Epithelial cell of proximal tubule (primary cell): ENCODE measurements at places on chromosomes 6 and 20. TPM values are rescaled to one million over a fixed set of nuclear protein-coding genes. Genes with fewer than 3 reads are reported as not detected.

DNA sequence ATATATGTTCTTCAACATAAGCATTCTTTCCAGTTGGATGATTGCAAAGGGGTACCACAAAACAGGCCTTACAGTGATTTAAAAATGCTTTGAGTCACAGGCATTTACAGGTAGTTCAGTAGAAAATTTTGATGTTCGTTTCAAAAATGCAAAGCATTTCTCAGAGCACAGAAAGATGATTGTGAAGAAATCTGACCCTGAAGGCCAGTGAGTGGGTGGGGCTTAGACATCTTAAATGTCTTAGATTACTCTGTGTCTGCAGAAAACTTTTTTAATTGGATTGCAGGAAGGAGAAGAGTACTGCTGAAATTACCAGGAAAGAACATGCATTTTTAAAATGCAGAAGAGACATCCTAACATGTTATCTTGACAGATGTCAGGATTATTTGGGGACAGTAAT is 268.3 kb downstream of the CDKAL1 start:
- no peak for DNase-seq

DNA sequence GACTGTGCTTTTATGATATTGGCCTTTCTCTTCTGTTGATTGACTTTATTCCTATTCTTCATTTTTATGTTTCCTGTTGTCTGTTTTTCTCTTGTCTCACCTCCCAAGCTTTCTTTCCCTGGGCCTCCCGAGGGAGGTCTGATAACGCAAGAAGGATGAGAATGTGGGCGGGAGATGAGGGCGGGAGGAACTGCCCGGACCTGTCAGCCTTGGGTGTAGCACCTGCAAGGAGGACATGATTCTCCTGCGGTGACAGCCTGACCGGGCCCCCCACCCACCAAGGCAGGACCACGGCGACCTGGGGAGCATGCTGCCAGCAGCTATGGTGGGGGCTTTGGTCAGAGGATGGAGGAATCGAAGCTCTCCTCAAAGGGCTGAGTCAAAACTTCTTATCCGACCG is 86.9 kb downstream of the PLEKHG1 start:
- DNase-seq: no peak

- DNase-seq: no peak
Observed at GRCh38 chr6:21135484-21136013, 458.0 kb upstream of the SOX4 start.

- DNase-seq: no peak
Observed at GRCh38 chr20:63635431-63636141, 8.7 kb upstream of the GMEB2 start.

DNA sequence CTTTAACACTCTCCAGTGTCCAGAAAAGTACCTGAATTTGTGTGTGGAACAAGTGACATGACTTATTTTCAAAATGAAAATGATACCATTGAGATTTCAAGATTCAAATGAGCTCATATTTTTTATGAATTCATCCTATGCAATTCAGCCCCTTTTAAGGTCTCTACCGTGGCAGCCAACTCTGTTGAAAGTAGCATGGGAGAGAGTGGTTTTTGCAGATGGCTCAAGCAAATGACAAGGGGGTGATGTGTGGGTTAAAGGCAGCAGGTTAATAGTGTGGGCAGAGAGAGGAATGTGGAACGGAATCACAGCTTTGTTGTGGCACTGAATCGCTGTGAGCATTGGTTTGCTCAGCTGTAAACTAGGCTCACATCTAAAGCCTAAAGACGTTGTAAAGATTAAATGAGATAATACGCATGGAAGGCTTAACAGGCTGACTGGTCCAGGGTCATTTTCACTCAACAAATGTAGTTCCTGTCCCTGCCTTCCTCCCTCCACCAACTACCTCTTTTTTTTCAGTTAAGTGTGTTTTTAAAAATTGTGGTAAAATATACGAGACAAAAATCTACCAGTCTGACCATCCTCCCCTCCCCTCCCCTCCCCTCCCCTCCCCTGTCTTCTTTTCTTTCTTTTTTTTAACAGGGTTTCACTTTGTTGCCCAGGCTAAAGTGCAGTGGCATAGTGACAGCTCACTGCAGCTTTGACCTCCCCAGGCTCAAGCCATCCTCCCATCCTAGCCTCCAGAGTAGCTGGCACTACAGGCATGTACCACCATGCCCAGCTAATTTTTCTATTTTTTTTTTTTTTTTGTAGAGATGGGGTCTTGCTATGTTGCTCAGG is 114.7 kb upstream of the ZNF217 start:
- DNase-seq: no peak

DNA sequence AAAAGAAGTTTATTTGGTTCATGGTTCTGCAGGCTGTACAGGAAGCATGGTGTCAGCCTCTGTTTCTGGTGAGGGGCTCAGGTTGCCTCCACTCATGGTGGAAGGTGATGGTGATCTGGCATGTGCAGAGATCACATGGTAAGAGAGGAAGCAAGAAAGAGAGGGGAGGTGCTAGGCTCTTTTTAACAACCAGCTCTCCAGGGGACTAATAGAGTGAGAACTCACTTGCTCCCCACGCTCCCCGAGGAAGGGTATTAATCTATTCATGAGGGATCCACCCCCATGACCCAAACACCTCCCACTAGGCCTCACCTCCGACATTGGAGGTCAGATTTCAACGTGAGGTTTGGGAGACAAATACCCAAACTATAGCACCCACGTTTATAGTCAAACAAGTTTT is 4.0 kb upstream of the GJB7 start:
- DNase-seq: no peak

- DNase-seq: no peak
Observed at GRCh38 chr6:43679057-43679456, 8.5 kb downstream of the MRPS18A start.

DNA sequence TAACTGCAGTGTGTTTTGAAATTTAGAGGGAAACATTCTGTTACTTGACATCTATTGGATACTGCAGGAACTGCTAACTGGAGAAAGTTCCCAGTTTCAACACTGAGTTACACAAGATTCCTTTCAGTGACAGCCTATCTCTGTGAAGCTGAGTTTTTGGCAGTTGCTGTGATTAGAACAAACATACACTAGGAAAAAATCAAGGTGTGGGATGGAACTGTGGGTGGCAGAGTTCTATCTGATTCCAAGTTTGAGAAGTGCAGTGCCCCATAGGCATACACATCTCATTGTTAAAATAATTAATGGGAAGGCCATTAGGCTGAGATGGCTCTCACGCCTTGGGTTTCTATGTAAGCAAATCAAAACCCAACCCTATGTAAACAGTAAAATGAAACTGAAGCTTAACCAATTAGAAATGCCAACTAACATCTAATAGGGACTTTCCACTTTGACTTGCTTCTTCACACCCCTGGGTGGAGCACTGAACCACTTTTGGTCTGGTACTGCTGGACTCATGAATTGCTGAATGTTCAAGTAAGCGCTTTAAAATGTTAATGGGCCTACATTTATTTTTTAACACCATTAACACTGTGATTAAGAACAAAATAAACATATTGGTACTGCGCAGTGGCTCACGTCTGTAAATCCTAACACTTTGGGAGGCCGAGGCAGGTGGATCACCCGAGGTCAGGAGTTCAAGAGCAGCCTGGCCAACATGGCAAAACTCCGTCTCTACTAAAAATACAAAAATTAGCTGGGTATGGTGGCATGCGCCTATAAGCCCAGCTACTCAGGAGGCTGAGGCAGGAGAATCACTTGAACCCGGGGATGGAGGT is 55.2 kb upstream of the TBC1D7 start:
- DNase-seq: no peak

GRCh38 chr6:131744432-131745287 is 33.8 kb upstream of the CTAGE9 start:
- no peak for DNase-seq

- no peak for DNase-seq
Observed at GRCh38 chr6:150349546-150349945, 19.3 kb upstream of the IYD start.

- no peak for DNase-seq
Observed at GRCh38 chr6:74814440-74814839, 391.4 kb downstream of the COL12A1 start.

GRCh38 chr20:1876975-1877608 is 18.1 kb upstream of the SIRPA start:
- DNase-seq: no peak

- DNase-seq: no peak
Observed at GRCh38 chr6:11922901-11923300, 89.2 kb upstream of the HIVEP1 start.

- DNase-seq: peak; percentile 79
Observed at GRCh38 chr20:13029687-13030375, 21.1 kb downstream of the SPTLC3 start.

DNA sequence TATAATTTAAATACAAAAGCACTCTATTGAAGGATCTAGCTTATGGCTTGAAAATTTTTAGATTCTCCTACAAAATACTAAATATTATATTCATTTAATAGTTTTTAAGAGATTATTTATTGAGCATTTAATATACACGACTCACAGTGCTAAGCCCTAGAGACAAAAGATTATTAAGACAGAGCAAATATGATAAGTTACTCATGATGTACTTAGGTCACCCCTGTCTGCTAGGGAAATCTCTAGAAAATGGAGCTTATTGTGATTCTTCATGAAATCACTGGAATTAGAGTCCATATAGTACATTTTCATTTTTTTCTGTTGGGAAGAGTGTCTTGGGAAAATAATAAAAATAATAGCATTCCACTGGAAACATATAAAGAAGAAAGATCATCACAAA is 37.8 kb downstream of the BEND6 start:
- DNase-seq: no peak

DNA sequence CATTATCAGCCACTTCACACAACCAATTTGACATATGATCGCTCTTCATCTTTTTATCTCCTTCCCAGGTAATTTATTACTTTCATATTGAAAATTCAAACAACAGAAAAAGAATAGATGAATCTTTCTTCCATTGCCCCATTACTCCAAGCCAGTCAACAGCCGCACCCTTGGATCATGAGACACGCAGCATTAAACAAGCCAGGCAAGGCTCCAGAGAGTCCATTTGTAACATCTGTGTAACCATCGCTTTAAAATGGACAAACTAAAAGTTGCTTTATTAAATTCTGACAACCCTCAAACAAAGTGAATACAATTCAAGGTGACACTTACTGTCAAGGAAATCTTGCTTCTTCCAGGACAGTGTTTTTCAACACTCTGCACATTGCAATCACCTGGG is 200.3 kb downstream of the EPM2A start:
- no peak for DNase-seq

- no peak for DNase-seq
Observed at GRCh38 chr6:75579951-75580350, 21.7 kb upstream of the SENP6 start.

- no peak for DNase-seq
Observed at GRCh38 chr6:165484178-165484889, 174.9 kb upstream of the C6orf118 start.

DNA sequence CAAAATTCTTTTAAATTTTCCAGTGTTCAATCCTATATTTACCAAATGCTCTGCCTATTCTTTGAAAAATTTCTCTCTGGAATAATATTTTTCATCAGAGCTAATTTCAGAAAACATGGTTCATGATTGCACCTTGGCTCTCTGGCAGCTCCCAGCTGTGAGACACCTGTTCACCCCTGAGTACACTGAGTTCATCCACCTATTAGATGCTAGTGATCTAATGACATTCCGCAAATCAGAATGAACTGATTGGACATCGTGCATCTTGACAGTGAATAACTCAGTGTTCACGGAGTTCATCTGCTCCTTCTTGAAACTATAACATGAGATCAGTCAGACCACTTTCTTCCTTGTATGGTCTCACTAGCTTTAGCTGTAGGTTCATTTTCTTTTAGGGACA is 3.9 kb upstream of the SHPRH start:
- no peak for DNase-seq

DNA sequence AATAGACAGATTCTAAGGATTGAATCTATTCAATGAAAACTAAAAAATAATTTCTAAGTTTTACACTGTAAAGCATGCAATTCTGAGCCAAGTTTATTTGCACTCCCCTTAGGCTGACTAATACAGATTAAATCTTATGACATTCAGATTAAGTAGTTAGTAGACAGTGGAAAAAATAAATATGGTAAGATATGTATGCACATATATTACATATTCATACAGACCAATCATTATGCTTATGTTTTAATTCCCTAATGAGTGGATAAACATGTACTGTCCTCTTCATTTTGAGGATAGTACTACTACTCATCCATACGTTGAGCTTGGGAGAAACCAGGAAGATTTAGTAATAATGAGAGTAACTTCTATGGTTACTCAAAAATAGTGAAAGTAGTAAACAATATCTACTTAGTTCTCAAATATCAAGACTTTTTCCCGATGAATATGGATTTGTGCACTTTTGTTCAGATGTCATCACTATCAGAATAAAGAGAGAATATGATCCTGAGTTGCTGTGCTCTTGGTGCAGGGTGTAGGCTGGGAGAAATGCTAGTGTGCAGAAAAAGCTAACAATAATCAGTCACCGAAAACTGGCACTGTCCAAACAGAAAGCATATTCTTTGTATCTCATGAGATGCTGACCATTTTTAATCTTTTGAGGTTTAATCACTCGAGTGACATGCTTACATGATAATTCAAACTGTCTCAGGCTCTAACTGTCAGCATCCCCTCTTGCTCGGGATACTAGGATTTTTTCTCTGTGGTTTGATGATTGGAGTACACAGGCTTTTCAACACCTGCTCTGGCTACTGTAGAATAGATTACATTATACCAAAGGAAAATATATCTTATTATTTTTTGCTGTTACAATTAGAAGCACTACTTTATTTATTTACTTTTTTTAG is 111.6 kb downstream of the EPHA7 start:
- DNase-seq: no peak

DNA sequence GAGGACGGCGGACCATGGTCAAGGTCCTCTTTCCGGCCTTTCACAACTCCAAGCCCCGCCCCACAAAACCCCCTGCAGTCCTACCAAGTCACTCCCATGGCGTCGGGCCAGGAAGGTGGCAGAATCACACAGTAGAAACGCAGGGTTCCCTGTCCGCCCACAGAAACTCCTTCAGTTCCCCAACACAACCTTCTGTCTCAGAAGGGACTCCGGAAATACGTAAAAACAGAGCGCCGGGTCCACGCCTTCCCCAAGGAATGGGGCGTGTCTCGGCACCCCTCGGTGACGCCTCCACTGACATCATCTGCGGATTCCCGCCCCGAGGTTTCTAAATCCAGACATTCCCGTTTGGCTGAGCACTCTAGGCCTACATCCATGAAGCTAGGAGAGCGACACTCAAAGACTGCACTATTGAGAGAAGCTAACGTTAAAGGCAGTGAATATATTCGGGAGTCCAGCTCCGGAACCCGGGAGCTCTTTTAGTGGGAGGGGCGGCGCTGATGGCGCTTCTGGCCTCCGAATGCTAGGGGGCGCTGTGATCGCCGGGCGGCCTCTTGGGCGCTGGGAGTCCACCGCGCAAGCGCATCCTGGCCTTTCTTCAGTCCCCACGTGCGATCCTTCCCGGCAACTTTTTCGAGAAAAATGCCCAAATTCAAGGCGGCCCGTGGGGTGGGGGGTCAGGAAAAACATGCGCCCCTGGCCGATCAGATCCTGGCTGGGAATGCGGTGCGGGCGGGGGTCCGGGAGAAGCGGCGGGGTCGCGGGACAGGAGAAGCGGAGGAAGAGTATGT is at the start of the genes BYSL and MED20:
BYSL (plus strand) TSS at position 579 of the 791 bp plus-strand sequence; CDS start at position 643, 64 bp downstream.
MED20 (minus strand) TSS at position 219 of the 791 bp plus-strand sequence; CDS start at position 98, 121 bp downstream.
- DNase-seq: peak; percentile 79

GRCh38 chr6:77106992-77107391 is 356.3 kb downstream of the HTR1B start:
- no peak for DNase-seq

- no peak for DNase-seq
Observed at GRCh38 chr20:62252342-62252966, 14.1 kb downstream of the OSBPL2 start.

PHACTR1 gene
- total RNA-seq: 0.98 and 2.3 TPM in 2 replicates

DNAH8 gene
- total RNA-seq: not detected in 2 replicates

HMGCLL1 gene
- total RNA-seq: 0.06 and 1.4 TPM in 2 replicates

CTNNBL1 gene
- total RNA-seq: 25.6 and 32.0 TPM in 2 replicates

DDO gene
- total RNA-seq: 0.07 TPM in 1 of 2 replicates, not detected in the other

ULBP3 gene
- 8.2 and 16.6 TPM in 2 replicates for total RNA-seq

BPHL gene
- 15.1 and 30.7 TPM in 2 replicates for total RNA-seq
